ENCODE measurements at places on chromosomes 1 and 21. TPM values are rescaled to one million over a fixed set of nuclear protein-coding genes. Genes with fewer than 3 reads are reported as not detected.

- no peak for DNase-seq
Measured at GRCh38 chr1:204834752-204835151, 35.9 kb upstream of the NFASC start.

DNA sequence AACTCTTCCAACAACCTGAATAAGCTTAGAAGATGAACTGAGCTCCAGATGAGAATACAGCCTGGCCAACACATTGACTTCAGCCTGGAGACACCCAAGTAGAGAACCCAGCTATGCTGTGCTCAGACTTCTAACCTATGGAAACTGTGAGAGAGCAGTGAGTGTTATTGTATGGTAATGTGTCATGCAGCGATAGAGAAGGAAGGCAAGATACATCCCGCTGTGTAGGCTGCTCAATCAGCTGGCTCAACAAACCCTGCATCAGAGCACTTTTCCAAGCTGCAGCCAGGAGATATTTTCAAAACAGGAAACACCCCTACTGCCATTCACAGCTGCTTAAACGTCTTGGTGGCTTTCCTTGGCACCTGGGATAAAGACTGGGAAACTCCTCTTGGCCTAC, 321.3 kb downstream of the SIPA1L2 start:
- no peak for DNase-seq

DNA sequence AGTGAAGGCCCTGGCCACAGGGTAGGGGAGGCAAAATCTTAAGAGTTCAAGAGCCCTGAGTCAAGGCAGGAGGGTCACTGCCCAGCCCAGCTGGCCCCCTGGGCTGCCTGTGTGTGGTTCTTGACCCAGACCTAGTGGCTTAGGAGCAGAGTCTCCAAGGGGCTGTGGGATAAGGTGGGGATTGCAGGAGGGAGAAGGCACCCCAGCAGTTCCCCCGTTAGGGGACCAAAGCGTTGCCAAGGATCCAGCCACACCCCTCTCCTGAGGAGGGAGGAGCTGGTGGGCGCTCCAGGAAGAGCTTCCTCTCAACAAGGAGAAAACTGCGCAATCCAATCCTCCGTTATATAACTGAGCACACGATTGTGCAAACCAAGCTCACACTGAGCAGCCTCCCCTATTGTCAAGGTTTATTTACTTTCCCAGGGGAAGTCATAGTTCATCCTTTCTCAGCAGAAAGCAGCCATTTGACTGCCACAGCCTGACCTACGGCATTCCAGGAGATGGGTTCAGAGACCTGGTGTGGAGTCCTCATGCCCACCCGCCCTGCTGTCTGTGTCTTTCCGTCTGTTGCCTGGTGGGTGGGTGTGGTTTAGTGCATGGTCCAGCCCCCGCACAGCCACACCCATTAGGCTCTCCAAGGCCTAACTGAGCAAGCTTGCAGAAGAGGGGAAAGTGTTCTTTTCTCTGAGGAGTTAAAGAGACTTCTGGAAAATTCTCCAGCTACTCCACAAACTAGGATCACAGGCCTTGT, 3.5 kb downstream of the EPHX1 start:
- DNase-seq = peak; percentile 54

GRCh38 chr1:115545791-115546733, 95.7 kb upstream of the VANGL1 start:
- DNase-seq = peak; percentile 99

Gene FGGY
- total RNA-seq = 15.2 TPM

DNA sequence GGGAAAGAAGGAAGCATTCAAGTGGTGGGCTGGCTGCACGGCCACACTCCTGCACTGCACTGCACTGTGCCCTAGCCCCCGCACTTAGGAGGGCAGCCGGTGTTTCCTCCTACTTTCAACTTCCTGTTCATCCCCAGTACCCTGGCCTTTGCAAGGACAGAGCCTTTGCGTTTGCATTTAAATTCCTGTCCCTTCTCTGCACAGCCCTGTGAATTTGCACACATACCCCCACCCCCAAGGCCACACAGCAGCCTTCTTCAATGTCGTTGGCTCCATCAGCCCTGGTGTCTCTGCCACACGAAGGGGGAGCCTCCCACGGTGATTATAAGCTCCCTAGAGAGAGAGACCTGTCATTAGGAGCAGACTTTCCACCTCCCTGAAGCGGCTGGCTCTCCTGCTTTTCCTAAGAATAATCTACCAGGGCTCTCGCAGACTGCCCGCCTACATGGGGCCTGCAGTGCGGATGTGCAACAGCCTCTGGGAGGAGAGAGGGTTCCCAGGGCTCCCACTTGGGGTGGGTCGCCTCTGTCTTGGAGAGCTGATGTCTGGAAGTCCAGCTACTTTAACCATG, 13.2 kb upstream of the SLC45A3 start:
- DNase-seq = no peak

Gene PBX1
- 16.2 TPM for total RNA-seq

- no peak for DNase-seq
Measured at GRCh38 chr1:43881415-43881814, 52.2 kb upstream of the ARTN start.

Measured in Daoy (cell line).